ENCODE measurements at places on chromosomes 5 and 9. TPM values are rescaled to one million over a fixed set of nuclear protein-coding genes. Genes with fewer than 3 reads are reported as not detected.

Gene EQTN
- 1.4 TPM for total RNA-seq

DNA sequence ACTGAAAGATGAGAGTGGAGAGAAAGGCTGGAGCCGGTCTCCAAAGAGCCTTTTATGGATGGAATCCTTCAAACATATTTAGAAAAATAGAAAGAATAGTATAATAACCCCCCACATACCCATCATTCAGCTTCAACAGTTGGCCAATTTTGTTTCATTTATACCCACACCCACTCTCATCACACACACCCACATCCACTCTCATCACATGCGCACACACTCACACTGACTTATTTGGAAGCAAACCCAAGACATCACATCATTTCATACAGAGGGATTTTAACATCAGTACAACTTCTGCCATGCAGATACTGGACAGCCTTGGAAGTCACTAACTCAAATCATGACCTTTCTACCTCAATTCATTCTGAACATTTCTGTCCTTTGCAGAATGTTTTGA is 72.8 kb upstream of the CPLX2 start:
- DNase-seq = no peak

Gene LTC4S
- total RNA-seq = 5.0 TPM

DNA sequence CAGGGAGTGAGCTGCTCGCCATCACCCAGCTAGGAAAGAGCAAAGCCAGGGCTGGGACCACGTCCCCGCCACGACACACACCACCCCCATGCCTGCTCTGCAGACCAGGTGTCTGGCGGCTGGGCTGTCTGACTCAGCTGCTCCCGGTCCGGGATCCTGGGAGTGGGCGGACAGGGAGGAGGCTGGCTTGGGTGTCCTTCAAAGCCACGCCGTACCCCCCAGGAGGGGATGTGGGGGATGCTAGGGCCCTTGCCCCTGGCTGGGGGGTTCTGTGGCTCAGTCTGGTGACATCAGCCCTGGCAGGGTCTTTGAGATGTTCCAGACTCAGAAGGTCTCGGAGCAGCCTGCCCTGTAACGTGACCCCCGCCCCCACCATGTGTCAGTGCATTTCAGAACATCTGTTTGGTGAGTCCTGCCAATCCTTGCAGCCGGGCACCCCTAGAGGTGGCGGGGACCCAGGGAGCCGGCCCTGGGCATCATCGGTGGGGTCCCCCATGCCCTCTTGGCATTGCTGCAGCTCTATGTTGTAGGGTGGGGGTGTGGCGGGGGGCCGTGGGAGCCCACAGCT is 62.3 kb downstream of the HMCN2 start:
- DNase-seq = no peak

Data from mesothelial cell of epicardium (in vitro differentiated cells).